ENCODE measurements at places on chromosomes 4 and X.

- DNase-seq = no peak
- no peaks in the 10 kb centered on the region for H3K4me1 ChIP-seq
- H3K4me3 ChIP-seq = no peak overlapping the region
- no peaks in the 10 kb centered on the region for H3K36me3 ChIP-seq
- no peak overlapping the region for H3K27ac ChIP-seq
- H3K27me3 ChIP-seq = no peaks in the 10 kb centered on the region
These were observed 9.1 kb upstream of the YTHDC1 start for GRCh38 chr4:68358988-68359387.

DNA sequence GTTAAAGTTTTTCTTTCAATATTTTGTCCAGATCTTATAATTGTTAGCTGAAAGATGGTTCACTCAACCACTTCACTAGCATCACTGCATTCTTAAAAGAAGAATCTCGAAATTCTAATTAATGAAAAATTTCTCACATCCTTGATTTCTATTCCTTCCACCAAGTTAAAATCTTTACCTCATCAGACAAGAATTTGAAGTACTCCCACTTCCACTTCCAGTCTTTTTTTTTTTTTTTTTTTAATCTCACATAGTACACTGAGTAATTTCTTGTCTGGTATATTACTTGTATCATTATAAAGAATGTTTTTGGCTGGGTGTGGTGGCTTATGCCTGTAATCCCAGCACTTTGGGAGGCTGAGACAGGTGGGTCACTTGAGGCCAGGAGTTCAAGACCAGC, 73.2 kb downstream of the FBXW7 start:
- H3K27ac ChIP-seq = no peak overlapping the region
- no peak overlapping the region for H3K4me3 ChIP-seq
- no peak for DNase-seq
- no peaks in the 10 kb centered on the region for H3K4me1 ChIP-seq

- H3K4me1 ChIP-seq = peaks cover 12% of the 10 kb centered on the region
- no peak overlapping the region for H3K4me3 ChIP-seq
- DNase-seq = no peak
- H3K27me3 ChIP-seq = no peaks in the 10 kb centered on the region
These were observed 110.7 kb upstream of the GALNT7 start for GRCh38 chr4:173057901-173058300.

GRCh38 chr4:158826057-158826456, 57.2 kb downstream of the FNIP2 start:
- H3K36me3 ChIP-seq = no peaks in the 10 kb centered on the region
- no peak overlapping the region for H3K4me3 ChIP-seq
- no peak overlapping the region for H3K27ac ChIP-seq
- no peak for DNase-seq
- peaks cover 46% of the 10 kb centered on the region for H3K4me1 ChIP-seq
- H3K27me3 ChIP-seq = no peaks in the 10 kb centered on the region

GRCh38 chr4:10040049-10040892, 19.0 kb upstream of the SLC2A9 start:
- no peak overlapping the region for H3K27ac ChIP-seq
- no peaks in the 10 kb centered on the region for H3K27me3 ChIP-seq
- H3K4me1 ChIP-seq = no peaks in the 10 kb centered on the region
- H3K36me3 ChIP-seq = no peaks in the 10 kb centered on the region
- DNase-seq = no peak

DNA sequence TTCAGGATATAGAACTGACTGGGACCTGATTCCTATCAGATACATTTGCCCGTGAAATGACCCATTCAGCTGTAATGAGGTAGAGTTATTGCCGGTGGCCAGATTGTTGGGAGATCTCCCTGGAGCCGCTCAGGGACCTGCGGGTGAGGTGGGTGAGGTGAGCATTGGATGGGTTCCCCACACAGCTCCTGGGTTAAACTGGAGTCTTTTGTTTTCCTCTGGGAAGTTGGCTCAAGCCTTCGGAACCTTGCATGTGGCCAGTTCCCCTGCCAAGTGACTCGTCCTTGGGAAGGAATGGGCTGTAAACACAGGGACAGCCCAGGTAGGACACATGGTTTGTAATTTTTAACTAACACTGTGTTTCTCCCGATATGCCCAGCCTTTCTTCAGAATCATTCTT, 31.6 kb upstream of the KIT start:
- H3K27me3 ChIP-seq = no peaks in the 10 kb centered on the region
- H3K27ac ChIP-seq = no peak overlapping the region
- peaks cover 7% of the 10 kb centered on the region for H3K4me1 ChIP-seq
- no peaks in the 10 kb centered on the region for H3K36me3 ChIP-seq
